SJSA1 (cell line): ENCODE measurements at places on chromosomes 6 and 20. TPM values are rescaled to one million over a fixed set of nuclear protein-coding genes. Genes with fewer than 3 reads are reported as not detected.

GRCh38 chr20:6468423-6469116 is 298.9 kb upstream of the BMP2 start:
- DNase-seq: no peak

DNA sequence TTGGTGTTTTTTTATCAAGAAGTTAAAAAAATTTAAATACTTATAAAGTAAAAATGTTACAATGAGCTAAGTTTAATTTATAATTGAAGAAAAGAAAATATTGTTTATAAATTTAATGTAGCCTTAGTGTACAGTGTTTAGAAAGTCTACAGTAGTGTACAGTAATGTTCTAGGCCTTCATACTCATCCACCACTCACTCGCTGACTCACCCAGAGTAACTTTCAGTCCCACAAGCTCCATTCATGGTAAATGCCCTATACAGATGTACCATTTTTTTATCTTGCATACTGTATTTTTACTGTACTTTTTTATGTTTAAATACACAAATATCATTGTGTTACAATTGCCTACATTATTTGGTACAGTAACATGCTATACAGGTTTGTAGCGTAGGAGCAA is 26.0 kb downstream of the HTR1E start:
- no peak for DNase-seq

DNA sequence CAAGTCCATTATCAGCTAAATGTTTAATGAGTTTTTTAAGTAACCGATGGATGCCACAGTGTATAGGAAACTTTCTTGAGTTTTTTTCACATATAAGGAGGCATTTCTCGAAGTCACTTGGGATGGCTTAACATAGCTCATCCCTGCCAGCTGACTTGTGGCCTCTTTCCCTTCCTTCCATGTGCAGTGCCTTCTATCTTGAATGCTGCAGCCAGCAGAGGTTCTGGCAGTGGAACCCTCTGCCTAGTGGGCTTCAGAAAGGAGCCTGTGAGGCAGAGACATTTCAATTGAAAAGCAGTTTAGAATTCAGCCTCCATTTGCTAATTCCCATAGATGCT is 51.9 kb downstream of the AKAP12 start:
- no peak for DNase-seq

- no peak for DNase-seq
Measured at GRCh38 chr6:151139524-151139923, 100.2 kb upstream of the AKAP12 start.

Gene EFCAB8
- total RNA-seq: 0.06 and 0.08 TPM in 2 replicates

- peak; percentile 3 for DNase-seq
Measured at GRCh38 chr6:5541751-5542432, 280.6 kb downstream of the FARS2 start.

DNA sequence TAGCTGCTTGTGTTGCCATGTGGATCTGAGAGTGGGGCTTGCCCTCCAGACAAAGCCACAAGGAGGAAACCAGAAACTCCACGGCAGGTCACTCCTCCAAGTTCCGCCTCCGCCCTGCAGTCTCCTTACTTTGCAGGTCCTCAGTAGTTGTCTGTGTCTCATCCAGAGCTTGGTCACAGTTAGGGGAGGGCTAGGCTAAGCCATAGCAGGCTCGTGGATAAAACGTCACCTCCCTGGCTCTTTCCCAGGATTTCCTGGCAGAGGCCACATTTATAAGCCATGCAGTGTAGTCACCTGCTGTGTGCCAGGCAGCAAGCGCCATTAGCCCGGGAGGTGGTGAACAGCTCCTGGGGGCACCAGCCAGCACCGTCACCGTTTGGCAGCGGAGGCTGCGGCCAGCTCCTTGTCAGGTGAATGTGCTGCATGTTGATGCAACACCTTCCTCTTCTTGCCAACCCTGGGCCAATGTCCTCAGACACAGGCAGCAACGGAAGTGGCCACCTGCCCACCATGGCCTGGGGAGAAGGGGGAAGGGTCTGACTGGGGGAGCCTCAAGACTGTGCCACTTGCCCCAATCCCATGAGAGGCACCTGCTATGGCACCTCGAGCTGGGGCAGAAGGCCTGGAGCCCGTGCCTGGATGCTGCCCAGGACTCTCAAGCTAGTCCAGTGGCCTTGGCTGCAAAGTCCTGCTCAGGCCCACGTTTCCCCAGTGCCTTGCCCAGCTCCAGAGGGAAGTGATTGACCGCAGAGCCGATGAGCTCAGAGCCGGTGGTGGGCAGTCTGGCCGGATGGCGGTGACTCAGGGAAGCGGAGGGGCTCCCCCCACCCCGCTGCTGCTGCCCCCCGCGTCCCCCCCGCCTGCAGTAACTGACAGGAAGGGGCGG is 39.0 kb upstream of the SLCO4A1 start:
- DNase-seq: peak; percentile 41

Gene OR2H1
- not detected in 2 replicates for total RNA-seq

- DNase-seq: no peak
Measured at GRCh38 chr6:42777126-42777822, 4.6 kb upstream of the BICRAL start.

GRCh38 chr6:76876922-76877553 is 586.3 kb downstream of the HTR1B start:
- no peak for DNase-seq

DNA sequence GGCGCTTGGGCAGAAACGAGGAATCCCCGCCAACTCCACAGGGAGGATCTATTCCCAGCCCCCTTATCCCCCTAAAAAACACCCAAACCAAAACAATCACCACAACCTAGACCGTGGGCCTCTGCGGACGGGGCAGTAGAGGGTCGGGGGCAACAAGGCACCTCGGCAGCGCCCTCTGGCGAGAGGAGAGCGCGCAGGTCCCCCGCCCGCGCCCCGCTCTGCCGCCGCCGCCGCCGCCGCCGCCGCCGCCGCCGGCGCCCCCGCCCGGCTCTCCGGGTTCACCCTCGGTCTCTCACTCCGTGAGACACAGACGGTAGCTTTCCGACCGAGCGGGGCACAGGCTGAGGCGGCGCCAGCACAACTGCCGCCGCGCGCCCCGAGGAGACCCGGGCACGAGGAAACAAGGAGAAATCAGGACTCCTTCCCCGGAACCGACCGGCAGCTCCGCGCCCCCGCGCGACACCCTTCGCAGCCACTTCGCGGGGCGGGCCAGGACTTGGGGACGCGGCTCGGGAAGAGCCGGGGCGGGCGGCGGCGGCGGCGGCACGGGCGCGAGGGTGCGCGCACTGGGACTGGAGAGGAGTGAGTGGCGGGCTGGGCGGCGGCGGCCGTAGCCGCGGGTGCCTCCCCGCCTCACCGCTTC is at the start of gene SLC35F1:
SLC35F1 (plus strand) TSS at position 307 of the 643 bp plus-strand sequence.
- peak; percentile 11 for DNase-seq

Gene COL11A2
- 0.32 TPM in 1 of 2 replicates, not detected in the other for total RNA-seq

DNA sequence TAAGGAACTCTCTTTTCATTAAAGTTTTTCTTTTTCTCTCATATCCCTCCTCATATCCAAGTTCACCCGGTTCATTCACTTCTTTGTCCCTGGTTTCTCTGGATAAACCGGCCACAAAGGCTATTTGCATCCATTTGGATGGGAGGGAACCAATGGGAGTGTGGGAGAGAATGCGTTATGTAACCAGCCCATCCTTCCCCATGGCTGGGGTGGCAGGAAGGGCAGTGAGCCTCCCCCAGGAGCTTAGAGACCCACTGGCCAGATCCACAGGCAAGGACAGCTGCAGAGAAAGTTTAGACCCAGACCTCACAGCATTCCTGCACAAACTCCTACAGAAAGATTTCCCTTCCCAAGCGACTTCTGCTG is 10.7 kb downstream of the CASS4 start:
- DNase-seq: no peak
